ENCODE measurements at places on chromosomes 1 and 21. TPM values are rescaled to one million over a fixed set of nuclear protein-coding genes. Genes with fewer than 3 reads are reported as not detected.

CFAP141 gene
- polyA plus RNA-seq = not detected

HYI gene
- 21.0 TPM for polyA plus RNA-seq

TSPEAR gene
- polyA plus RNA-seq = not detected

TEX38 gene
- polyA plus RNA-seq = not detected

ZNF695 gene
- polyA plus RNA-seq = 2.0 TPM

FCGR1A gene
- not detected for polyA plus RNA-seq

TCP10L gene
- polyA plus RNA-seq = not detected

KCNA3 gene
- not detected for polyA plus RNA-seq

GALE gene
- polyA plus RNA-seq = 20.5 TPM

FLG2 gene
- polyA plus RNA-seq = not detected

MPL gene
- not detected for polyA plus RNA-seq

S100A12 gene
- not detected for polyA plus RNA-seq

ARTN gene
- not detected for polyA plus RNA-seq

CFHR3 gene
- polyA plus RNA-seq = not detected

SLAMF8 gene
- polyA plus RNA-seq = not detected

IFI44L gene
- 0.23 TPM for polyA plus RNA-seq

KRTAP10-3 gene
- polyA plus RNA-seq = not detected

GREM2 gene
- polyA plus RNA-seq = 86.5 TPM

GJA8 gene
- not detected for polyA plus RNA-seq

LEFTY2 gene
- polyA plus RNA-seq = not detected

CASZ1 gene
- 0.11 TPM for polyA plus RNA-seq

RRAGC gene
- polyA plus RNA-seq = 19.1 TPM

PRKAA2 gene
- 0.44 TPM for polyA plus RNA-seq

PCAT6 gene
- polyA plus RNA-seq = 13.9 TPM

CD5L gene
- polyA plus RNA-seq = not detected

THRAP3 gene
- 91.9 TPM for polyA plus RNA-seq

TMEM54 gene
- polyA plus RNA-seq = 33.7 TPM

TAS1R1 gene
- not detected for polyA plus RNA-seq

AIRE gene
- not detected for polyA plus RNA-seq

ASCL5 gene
- not detected for polyA plus RNA-seq
